ENCODE measurements at places on chromosomes 16 and 17. TPM values are rescaled to one million over a fixed set of nuclear protein-coding genes. Genes with fewer than 3 reads are reported as not detected.

DYNLL2 gene
- 93.5 TPM for total RNA-seq

ADAM11 gene
- total RNA-seq = 7.3 TPM

PRR29 gene
- not detected for total RNA-seq

SCNN1G gene
- total RNA-seq = not detected

KCNG4 gene
- total RNA-seq = not detected

KRTAP9-2 gene
- total RNA-seq = not detected

VMO1 gene
- 0.63 TPM for total RNA-seq

TRIM25 gene
- total RNA-seq = 17.2 TPM

DNA sequence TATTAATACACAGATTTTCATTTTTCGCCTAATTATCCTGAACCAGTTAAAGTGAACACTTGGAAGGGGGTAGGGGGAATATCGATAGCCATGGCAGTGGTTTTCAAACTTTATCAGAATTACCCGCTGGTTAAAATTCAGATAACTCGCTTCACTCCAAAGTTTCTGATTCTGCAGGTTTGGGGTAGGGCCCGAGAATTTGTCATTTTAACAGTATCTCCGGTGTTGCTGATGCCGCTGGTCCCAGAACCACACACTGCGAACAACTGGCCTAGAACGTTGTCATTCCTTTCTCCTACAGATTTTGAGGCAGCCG lies 313 bp upstream of the NSRP1 start:
- DNase-seq = no peak

DNA sequence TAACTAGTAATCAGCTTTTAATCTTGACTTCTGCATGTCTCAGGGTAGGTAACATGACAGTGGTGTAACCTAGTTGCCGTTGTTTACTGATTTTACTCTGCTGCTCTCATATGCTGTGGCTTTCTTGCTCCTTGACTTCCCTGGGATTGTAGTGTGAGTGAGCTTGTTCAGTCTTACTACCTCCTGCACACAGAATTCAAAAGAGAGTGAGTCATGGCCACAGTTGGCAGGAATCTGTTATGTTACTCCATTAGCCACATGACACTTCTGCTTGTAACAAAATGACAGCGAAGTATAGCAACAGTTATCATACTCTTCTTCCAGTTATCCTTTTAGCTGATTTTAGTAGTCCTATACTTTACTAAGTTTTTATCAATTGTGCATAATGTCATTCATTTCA lies 18.8 kb downstream of the TNRC6A start:
- no peak for DNase-seq

DNA sequence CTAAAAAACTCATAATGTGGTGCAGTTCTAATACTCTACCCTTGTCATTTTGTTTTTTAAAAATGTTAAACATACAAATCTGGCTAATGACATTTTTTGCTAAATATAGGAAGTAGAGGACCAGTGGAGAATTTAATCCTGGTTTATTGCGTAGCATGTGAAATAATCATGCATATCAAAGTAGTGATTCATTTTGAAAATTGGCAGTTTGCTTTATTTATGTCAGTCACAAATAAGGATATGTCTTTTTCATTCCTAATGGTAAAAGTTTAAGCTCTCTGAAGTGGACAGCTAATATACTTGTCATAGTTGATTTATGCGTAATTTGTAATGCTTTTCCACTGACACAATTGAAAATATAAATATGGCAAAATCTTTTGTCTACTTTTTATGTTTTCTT lies 224.2 kb downstream of the BCAS3 start:
- DNase-seq = no peak

- no peak for DNase-seq
Measured at GRCh38 chr17:47317119-47317518, 6.6 kb upstream of the EFCAB13 start.

DNA sequence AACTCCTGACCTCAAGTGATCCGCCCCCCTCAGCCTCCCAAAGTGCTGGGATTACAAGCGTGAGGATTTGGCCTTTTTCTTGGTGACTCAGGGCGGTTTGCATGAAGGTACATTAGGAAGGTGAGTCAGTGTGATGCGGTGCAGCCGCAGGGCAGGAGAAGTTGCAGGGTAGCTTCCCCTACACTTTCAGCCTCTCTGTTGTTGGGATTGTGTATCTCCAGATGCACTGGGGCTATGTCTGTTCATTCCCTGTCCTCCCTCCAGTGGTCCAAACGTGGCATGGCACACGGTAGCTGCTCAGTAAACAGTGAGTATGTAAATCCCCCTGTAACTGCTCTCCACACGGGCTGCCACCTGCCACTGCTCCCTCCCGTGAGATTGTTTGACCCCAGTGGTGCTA lies 109.1 kb upstream of the CDC42EP4 start:
- no peak for DNase-seq

DNA sequence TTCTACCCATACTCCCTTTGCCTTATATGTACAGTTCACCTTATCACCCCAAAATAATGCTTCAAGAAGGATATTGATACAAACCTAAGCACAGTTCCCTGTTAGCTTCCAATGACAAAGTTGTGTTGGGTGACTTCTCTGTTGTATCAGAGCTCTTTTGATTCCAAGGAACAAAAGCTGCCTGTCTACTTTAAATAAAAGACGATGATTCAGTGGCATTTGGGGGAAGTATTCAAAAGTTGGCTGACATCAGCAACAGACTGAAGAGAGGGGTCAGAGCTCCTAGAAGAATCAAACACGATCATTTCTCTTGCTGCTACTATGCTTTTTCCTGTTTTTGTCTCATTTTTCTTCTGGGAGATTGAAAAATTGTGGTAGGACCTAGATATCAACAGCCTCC lies 69.4 kb upstream of the CA10 start:
- DNase-seq = no peak

- no peak for DNase-seq
Measured at GRCh38 chr17:35254107-35254773, 11.4 kb downstream of the SLFN5 start.

DNA sequence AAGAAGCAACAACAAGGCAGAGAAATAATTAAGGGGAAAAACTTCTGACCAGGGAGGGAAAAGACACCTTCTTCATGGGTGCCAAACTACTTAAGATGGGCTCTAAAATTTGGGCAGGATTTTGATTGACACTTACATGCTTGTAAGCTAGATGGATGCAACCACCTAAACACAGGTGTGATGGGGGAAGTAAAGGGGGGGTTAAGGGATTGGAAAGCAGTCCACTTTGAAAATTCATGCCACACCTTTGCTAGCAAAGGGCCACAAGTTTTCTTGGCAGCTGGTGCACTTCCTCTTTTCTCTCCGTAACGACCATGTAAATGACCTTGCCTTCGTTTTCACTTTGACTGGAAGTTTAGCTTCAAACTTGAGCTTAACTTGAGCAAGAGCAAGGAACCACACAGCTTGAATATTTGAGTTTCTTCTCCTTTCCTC lies 14.3 kb upstream of the PRKAR1A start:
- no peak for DNase-seq

GRCh38 chr17:29640413-29640812 lies 17.7 kb upstream of the CORO6 start:
- DNase-seq = no peak

DNA sequence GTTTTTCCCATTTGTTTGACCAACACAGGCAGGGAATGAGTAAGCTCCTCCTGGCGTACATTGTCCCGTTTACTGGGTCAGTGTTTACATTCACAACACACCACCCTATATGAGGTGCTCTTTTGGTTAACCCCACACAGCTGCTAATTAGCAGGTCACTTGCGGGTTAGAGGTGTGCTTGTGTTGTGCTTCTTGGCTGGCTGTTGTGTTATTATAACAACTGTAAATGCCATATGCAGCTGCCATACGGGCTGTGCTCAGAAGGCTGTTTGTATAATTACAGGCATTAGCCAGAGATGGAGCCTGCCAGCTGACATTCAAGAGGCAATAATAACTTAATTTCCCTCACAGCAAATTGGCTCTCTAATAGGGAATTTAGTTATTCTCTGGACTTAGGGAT lies 205.1 kb upstream of the ELAC2 start:
- DNase-seq = no peak

DNA sequence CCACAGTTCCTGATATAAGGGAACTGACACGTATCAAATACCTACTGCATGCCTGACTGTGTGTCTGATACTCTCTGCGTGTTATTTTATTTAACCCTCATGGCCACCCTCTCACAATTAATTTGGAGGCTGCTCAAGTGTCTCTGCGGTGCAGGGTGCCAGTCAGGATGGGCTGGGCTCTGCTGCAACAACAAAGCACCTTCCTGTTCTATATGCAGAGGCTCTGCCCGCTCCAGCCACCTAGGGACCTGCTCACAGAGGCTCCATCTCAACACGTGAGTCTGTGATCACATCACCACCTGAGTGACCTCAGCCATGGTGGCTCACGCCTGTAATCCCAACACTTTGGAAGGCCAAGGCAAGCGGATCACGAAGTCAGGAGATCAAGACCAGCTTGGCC lies 87.1 kb downstream of the SLC39A11 start:
- DNase-seq = no peak

DNA sequence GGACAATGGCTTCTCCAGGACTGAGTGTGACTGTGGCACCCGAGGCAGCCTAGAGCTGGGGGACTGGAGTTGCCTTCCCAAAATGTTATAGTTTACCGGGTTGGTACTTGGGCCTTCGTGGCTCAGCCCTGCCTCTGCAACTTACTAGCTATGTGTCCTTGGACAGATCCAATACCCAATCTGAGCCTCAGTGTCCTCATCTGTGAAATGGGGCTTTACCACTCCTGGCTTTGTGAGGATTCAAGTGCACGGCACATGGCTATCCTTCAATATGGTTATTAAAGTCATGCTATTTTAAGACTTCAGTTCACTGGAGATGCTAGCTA lies 9.6 kb downstream of the IRX5 start:
- no peak for DNase-seq

DNA sequence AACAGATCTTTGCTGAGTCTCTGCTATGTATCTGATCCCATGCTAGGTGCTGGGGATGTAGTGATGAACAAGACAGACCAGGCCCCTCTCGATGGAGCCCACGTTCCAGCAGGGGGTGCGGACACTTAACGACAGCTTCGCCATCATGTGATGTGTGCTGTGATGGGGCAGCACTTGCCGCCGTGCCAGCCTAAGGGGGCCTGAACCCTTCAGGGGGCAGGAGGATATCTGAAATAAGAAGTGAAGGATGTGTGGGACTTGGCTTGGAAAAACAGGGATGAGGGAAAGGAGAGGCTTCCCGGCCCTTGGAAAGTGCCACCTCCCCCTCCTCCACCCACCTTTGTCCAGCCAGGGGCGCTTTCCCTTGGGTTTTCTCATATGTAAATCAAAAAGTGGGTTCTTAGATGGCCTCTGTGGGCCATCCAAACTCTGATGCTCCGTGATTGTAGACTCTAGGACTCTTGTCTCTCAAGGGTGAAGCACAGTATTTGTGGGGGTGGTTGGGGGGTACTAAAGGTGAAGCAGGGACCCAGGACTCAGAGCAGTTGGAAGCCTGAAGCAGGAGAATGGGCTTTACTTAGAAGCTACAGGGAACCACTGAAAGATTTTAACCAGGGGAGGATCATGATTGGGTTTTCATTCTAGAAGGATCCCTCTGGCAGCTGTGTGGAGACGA lies 4.0 kb upstream of the DLX3 start:
- no peak for DNase-seq

GRCh38 chr17:66091445-66092080 lies 100.4 kb downstream of the CEP112 start:
- DNase-seq = no peak

GRCh38 chr16:16960785-16961184 lies 510.0 kb downstream of the XYLT1 start:
- DNase-seq = no peak

DNA sequence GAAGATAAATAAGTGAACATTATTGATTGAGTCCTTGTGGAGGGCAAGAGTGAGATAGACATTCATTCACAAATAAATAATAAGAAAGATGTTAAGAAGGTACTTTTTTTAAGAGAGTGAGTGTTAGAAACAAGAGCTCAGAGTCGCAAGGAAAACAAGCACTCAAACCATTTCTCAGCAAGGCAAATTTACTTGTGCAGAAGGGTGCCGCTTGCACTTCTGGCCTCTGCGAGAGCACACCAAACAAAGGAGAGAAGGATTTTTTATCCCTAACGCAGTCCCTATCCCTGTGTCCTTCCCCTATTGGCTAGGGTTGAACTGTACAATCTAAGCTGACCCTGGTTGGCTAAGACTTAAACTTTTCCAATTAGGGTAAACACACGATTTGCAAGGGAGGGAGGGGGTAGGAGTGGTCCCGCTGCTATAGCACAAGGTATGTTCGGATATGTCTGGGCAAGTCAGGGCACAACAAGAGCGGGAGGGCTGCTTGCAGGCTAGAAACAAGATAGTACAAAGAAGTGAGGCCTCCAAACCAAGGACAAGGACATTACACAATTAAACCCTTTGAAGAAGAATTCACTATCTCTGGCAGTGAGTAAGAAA lies 156.2 kb downstream of the PPM1E start:
- DNase-seq = no peak

DNA sequence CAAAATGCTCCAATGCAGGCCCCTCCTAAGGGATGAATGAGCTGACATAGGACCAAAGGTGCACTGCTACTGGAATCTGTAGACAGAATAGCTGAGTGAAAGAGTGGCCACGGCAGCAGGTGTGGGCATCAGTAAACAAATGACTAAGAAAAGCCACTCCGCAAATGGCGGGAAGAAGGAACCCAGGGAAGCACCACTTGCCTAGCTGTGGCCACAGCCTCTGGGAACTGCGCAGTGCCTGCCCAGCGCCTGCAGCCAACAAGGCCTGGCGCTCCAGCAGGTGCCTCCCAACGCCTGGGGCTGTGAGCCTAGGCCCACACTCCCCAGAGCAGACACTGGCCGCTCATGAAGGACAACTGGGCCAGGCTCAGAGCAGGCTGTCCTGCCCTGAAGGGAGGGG lies 11.8 kb downstream of the PEMT start:
- DNase-seq = no peak

DNA sequence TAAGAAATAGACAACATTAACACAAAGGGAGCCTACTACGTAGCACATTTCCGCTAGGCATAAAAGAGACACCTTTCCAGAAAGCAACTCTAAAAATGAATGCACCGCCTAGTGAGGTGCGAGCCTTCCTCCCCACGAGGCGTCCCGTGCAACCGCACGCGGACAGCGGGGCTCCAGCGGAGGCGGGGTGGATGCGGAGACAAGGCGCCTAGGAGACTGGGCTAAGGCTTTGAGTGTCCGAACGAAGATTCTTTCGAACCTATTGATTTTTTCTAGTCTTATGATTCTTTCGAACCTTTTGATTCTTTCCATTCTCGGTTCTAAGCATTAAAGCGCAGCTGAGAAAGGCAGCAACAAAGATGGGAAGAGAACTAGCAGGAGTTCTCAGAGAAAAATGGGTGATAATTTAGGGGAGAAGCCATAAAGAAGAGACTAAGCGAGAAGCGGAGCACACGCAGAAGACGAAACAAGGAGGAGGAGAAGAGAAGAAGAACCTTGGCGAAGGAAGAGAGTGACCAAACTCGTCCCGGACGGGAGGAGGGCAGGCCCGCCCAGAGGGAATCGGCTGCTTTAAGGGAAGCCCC lies 394 bp upstream of the CPD start:
- DNase-seq = peak; percentile 30

Measured in left ventricle myocardium inferior (tissue), 1 donor.